ENCODE measurements at places on chromosomes 12 and 14.

DNA sequence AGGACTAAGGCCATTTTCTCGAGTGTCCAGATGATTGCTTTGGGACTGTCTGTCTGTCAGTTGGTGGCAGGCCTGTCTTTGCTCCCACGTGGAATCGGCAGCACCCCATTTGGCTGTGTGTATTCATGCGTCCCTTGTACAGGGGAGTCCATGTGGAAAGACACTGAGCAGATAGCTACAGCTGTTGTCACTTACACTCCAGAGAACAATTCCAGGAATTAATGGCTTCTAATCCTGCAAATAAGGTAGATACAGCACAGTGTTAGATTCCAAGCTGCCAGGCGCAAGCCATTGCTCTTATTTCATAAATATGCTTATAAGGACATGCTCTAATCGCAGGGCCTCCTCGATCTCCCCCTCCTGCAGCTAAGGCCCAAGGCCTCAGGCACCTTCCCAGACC lies 208.8 kb downstream of the VRK1 start:
- DNase-seq, result no peak

DNA sequence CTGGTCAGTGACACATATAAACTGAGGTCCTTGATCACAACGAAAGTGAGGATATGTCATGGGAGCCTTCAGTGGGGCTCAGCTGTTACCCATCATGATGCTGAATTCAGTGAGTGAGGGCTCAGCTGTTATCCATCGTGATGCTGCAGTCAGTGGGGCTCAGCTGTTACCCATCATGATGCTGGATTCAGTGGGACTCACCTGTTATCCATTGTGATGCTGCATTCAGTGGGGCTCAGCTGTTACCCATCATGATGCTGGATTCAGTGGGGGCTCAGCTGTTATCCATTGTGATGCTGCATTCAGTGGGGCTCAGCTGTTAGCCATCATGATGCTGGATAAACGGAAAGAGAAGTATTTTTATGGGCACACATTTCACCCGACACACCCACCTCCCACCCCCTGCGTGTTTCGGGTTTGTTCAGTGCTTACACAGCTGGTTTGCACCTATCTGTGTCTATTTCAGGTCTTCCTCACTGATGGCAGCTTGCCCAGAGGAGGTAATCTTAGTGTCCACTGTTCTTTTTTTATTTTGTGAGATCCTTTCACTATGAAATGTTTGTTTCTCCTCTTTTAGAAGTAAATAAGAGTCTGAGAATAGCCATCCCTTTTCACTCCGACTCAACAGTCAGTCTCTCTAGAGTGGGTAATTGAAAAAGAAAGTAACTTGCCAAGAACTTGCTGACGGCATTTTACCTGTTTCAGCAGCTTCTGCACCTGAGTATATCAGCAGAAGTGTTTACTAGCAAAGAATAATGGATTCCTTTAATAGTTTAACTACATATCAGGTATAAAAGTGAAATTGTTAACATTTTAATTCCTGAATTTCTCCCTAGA lies 183.0 kb downstream of the ERC1 start:
- no peak for DNase-seq

DNA sequence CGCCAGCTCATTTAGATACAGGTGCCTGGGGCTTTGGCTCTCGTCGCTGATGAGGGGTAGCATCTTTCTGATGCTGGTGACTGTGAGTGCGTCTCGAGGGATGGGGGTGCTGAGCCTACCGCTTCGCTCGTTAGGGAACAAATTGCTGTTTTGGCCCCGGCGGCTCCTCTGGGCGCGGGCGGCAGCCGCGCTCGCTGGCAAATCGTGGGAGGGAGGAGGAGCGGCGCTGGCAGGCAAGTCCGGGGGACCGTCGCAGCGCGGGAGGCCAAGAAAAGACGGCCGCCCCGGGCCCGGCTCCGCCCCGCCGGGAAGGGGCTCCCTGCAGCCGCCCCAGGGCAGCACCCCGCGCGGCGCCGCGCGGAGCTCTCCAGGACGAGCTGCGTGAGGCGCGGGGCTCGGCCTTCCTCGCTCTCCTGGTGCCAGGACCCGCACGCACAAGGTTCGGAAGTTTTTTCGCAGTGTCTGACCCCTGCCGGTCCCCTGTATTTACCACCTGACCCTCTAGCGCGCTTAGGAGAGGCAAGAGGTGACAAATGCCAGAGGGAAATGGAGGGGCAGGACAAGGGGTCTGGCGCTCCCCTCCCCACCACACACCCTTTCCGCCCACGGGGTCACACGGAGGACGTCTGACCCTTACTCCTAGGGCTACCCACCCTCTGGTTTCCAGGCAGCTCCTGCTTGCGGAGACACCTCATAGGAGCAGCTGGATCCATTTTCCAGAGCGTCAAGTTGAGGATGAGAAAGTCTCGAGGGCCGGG lies 899 bp upstream of the KCNH3 start:
- DNase-seq, result no peak

- no peak for DNase-seq
Measured at GRCh38 chr12:29066011-29066588, 83.0 kb upstream of the FAR2 start.

DNA sequence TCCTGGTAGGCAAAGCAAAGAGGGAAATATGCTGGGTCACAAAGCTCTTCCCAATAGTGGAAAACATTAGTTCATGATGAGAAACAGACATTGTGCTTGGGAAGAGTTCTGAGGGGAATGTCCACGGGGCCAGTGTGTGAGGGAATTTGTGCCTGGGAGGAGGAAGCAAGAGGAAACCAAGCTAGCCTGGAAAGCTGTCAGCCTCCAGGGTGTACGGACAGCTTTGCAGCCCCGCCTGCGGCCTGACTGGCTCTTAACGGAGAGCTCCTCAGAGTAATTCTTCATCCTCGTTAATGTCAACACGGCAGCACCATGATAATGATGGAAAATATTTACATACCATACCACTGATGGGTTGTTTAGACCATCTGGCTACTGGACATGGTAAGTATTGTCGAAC lies 32.4 kb downstream of the PITPNM2 start:
- DNase-seq, result no peak

GRCh38 chr14:71629765-71630492 lies 302.3 kb upstream of the RGS6 start:
- DNase-seq, result no peak

DNA sequence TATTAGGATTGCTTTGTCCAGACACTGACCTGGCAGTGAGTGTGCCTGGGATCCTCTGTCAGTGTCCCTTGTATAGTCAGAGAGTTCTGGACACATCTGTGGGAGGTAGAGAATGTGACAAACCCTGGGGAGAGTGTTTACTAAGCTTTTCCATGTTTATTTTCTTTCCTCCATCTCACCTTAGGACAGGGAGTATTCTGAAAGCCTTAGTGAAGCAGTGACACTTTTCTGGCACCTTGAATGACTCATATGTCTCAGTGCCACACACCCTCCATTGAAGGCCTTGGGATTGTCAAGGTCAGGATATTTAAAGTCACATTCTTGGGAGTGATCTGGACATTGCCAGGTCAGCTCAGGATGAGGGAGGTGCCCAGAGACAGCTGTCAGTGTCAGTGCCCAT lies 34.9 kb upstream of the CTDSP2 start:
- DNase-seq, result no peak

GRCh38 chr14:105205673-105206208 lies 24.6 kb upstream of the NUDT14 start:
- DNase-seq, result no peak

- no peak for DNase-seq
Measured at GRCh38 chr14:26531894-26532293, 65.9 kb downstream of the NOVA1 start.

DNA sequence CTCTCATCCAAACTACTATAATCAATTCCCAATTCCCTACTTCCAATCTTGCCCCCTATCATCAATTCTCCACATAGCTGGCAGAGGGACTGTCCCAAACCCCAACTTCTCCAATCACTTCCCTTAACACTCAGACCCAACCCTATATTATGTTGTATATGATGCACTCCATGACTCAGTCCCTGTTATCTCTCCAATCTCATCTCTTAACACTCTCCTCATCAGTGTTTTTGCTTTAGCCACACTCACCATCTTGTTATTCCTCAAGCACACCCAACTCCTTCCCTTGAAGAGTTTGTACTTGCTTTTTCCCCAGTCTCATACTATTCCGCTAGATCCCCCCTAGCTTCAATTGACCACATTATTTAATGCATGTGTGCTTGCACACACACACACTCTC lies 4.9 kb downstream of the RHOJ start:
- DNase-seq, result no peak

DNA sequence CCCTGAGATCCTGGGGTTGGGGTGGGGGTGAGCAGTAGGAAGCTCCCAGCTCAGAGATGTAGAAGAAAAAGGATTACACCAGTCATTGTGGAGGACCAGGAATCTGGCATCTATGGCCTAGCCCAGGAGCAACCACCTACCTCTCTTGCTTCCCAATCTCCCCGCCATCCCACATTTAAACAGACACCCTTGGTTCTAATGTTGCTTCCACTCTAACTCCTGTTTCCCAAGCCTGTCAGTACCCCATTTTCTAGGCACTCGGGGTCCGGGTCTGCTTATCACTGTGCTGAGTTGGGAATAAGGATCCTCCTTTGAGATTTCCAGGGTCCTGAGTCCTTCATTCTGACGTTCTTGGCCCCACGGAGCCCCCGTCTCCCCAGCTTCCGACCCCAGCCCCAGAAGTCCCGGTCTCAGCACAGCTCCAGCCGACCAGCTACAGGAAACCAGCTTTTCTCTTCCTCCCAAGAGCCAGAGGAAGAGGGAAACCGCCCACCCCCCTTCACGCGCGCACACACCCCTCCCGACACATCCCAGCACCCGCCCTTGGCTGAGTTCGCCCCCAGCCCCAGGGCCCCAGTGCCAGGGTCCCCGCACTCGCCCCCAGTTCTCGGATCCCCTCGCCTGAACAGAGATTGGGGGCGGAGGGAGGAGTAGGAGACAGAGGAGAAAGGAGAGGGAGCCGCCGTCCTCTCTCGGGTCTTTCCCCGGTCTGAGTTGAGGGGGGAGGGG lies 1.2 kb downstream of the ITGA5 start:
- no peak for DNase-seq

GRCh38 chr12:62766496-62766895 lies 168.5 kb downstream of the PPM1H start:
- DNase-seq, result no peak

GRCh38 chr12:84421103-84421502 lies 491.5 kb downstream of the SLC6A15 start:
- no peak for DNase-seq

GRCh38 chr14:92317511-92317910 lies 5.5 kb upstream of the SLC24A4 start:
- DNase-seq, result no peak

GRCh38 chr14:58887931-58888330 lies 250.2 kb downstream of the DACT1 start:
- DNase-seq, result no peak

DNA sequence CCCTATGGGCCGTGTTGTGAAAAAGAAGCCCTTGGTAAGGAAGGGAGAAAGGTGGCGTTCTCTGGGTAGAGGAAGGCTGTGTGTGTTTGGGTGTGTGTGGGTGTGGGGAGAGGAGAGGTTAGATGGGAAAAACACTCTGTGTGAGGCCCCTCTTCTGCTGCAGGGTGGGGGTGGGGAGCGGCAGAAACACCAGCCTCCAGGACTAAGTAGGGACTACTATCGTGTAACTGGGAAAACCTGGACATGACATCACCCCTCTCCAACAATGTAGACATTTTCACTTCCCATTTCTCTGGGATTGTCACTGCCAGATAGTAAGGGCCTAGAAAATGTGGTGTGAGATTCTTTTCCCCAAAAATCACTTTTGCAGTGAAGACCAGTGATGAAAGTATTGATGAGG lies 205.0 kb downstream of the NTF3 start:
- no peak for DNase-seq

GRCh38 chr12:104686196-104686595 lies 229.4 kb downstream of the CHST11 start:
- no peak for DNase-seq

GRCh38 chr12:108613548-108613947 lies 15.7 kb upstream of the TMEM119 start:
- no peak for DNase-seq

- DNase-seq, result no peak
Measured at GRCh38 chr12:2696136-2696535, 98.6 kb upstream of the FKBP4 start.

DNA sequence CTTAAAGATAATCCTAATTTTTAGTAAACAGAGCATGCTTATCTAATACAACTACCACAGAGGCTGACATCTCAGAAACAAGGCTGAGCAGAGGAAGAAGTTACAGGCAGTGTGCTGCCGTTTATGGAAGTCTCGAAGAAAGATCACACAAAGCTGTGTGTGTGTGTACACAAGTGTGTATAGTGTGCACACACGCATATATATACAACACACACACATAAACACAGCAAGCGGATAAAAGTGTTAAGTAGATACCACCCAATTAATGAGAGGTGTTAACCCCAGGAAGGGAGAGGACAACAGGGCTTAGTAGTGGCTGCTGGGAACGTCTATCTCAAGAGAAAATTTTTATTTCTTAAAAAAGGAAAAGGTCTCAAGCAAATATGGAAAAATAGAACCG lies 15.3 kb downstream of the CCDC88C start:
- no peak for DNase-seq

- no peak for DNase-seq
Measured at GRCh38 chr14:58912287-58912686, 274.5 kb downstream of the DACT1 start.

DNA sequence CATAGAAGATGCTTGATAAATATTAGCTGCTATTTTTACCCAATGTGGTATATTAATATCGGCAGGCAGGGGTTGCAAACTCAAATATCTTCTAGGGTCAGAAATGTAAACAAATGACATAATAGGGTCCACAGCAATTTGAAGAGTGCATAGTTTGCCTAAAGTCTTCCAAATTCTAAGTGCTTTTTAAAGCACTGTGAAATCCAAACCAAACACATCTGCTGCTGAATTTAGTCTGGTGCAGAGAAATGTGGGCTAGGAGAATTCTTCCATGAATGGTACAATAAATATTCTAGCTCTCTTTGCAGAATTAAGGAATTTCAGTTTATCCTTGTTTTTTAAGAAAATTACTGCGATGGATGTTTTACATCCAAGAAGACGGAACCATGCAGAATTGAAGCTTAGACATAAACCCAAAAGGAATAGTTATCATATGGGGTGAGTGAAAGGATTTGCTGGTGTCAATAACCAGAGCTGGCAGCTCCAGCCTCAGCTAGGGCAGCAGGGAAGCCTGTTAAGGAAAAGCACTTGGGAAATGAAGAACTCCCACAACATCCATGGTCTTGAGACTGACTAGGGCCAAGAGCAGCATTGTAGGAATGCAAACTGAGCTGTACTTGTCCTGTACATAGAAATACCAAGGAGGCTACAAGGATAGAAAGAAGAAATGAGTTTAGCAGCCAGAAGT lies 65.5 kb downstream of the PTPRR start:
- DNase-seq, result no peak

GRCh38 chr14:55430024-55430690 lies 10.3 kb downstream of the TBPL2 start:
- DNase-seq, result peak; percentile 21

GRCh38 chr12:644818-645552 lies 18.3 kb downstream of the NINJ2 start:
- DNase-seq, result no peak

- no peak for DNase-seq
Measured at GRCh38 chr12:69476276-69477017, 6.3 kb downstream of the FRS2 start.
